CD4-positive, alpha-beta T cell treated with Interleukin-12 subunit alpha and Interleukin-12 subunit beta, for 1 hour (primary cell): ENCODE measurements at places on chromosomes 12 and 14.

- no peak for DNase-seq
These were observed 2.3 kb upstream of the SPATS2 start for GRCh38 chr12:49364989-49365388.

GRCh38 chr12:120689397-120690082 lies 2.6 kb downstream of the MLEC start:
- DNase-seq = no peak

DNA sequence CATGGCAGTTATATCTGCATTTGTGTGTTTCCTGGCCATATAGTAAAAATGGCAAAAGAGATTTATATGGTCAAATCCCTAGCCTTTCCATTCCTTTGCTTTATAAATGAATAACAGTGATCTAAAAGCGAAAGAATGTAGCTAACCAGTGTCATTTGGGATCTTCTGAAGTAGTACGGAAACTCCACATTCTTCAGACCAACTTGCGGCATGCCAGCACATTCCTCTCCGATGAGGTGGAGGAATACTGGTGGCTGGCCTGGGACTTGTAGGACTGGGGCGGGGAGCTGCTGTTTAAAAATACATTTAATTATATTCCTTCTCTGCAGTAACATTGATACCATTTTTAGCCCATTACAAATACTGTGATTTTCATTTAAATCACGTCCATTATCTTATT lies 85.3 kb downstream of the SAMD4A start:
- no peak for DNase-seq

DNA sequence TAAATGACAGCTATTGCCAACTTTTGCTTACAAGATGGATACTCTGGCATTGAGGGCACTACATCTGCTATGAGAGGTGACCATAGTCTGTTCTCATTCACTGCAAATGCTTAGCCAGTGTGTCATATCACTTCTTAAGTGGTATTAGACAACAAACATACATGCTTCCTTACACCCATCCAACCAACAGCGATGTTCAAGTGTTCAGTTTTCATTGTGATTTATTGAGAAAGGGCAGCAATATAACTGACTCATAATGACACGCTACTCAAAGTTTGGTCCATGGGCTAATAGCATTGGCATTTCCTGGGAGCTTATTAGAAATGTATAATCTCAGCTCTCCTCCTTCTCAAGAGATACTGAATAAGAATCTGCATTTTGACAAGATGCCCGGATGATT lies 181.7 kb downstream of the NPAS3 start:
- DNase-seq = no peak

- DNase-seq = no peak
These were observed 333.1 kb downstream of the DIO2 start for GRCh38 chr14:79878229-79878628.

GRCh38 chr12:106084014-106084671 lies 54.6 kb downstream of the NUAK1 start:
- no peak for DNase-seq

DNA sequence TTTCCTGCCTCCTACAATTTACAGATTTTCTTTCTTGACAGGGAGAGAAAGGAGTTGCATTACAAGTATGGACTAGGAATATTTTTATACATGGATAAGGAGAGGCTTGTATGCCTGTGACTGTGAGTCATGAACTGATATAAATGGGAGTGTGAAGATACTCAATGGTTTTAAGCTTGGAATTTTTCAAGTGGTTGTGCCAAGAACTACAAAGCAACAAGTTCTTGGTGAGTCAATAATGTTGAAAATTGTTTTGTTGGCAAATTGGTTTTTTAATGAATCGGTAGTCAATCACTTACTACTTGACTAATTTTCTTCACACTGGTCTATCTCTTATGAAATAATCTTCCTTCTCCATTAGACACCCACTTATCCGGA lies 58.9 kb upstream of the HMGA2 start:
- DNase-seq = no peak

DNA sequence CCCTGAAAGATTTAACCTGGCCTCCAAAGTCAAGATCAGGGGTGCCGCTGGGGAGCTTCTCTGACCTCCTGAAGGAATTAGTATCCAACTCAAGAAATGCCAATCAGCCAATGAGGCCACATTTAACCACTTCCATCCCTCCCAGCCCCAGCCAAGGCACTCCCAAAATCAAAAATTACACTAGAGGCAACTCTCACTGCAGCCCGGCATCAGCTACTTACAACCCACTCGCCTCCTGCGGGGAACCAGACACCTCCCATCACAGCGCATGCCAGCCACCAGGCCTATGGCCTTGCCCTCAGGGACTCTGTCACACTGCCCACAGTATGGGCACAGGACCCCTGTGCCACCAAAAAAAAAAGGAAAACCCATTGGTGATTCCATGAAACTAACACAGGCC lies 62.3 kb upstream of the DDX11 start:
- DNase-seq = no peak
